Natural killer cell treated with Interleukin-12 subunit alpha and Interleukin-12 subunit beta and Interleukin-15 and Interleukin-18, amount 100 ng/mL, for 72 hours (primary cell): ENCODE measurements at places on chromosomes 2 and 18. TPM values are rescaled to one million over a fixed set of nuclear protein-coding genes. Genes with fewer than 3 reads are reported as not detected.

Gene TMEM247
- not detected for total RNA-seq

GRCh38 chr2:31258351-31258750 lies 24.4 kb downstream of the EHD3 start:
- no peak for DNase-seq

- no peak for DNase-seq
These were observed 50.3 kb downstream of the ZBTB7C start for GRCh38 chr18:48358868-48359267.

GRCh38 chr2:224753743-224754540 lies 37.8 kb upstream of the CCDC195 start:
- DNase-seq, result no peak

- no peak for DNase-seq
These were observed 571.1 kb downstream of the CPS1 start for GRCh38 chr2:211127501-211127900.
